Fibroblast of the aortic adventitia (primary cell): ENCODE measurements at places on chromosomes 5 and 9. TPM values are rescaled to one million over a fixed set of nuclear protein-coding genes. Genes with fewer than 3 reads are reported as not detected.

DNA sequence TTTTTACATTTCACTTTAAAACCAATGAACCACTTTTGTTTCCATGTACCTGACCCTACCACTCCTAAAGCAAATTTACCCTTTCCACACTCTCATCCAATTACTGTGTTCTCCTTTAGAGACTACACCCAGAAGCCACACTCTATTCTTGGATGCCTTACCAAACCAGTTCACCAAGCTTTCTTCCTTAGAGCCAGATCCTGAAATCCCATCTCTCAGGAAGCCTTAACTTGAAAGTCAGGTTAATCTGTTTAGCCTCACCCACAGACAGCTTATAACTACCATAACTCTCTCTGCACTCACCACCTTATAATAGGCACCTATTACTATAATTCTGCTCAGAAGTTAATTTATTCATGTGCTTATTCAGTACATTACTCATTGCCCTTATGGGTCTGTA lies 4.3 kb downstream of the CSNK1A1 start:
- no peak for DNase-seq

The CCNO gene
- total RNA-seq: 0.18 TPM in 1 of 2 replicates, not detected in the other

- no peak for DNase-seq
Observed at GRCh38 chr5:156121234-156121633, 205.7 kb upstream of the SGCD start.

DNA sequence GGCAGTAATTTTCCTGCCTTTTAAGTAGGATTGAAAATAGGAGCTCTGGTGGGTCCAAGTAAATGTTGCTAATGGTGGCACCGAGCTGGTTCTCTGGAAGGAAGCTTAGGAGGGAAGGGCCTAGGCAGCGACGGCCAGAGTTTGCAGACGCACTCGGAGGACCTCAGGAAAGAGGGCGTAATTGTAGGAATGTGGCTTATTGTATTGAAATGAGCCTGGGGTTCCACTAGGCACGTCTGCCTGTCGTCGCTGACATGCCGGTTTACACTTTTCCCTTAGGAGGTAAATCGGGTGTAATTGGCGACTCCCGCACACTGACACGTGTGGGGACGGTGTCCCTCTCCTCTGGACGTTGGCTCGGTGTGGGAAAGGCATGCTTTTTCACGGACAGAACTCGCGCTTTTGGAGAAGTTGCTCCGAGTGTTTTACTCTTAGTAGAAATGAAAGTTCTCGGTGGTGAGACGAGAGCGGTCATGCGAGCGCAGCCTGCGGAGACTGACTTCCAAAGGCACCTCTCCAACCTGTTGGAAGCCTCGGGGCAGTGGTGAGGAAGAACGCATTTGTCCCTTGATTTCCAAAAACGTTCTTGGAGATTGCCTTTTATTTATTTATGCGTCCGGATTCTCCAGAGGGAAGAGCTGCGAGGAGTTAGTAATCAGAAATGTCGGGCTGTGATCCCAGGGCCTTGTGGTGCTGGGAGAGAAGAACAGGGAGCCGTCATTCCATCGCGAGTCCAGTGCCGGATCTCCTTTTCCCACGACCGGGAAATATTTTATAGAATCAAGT lies 1.3 kb downstream of the NR4A3 start:
- peak; percentile 63 for DNase-seq

DNA sequence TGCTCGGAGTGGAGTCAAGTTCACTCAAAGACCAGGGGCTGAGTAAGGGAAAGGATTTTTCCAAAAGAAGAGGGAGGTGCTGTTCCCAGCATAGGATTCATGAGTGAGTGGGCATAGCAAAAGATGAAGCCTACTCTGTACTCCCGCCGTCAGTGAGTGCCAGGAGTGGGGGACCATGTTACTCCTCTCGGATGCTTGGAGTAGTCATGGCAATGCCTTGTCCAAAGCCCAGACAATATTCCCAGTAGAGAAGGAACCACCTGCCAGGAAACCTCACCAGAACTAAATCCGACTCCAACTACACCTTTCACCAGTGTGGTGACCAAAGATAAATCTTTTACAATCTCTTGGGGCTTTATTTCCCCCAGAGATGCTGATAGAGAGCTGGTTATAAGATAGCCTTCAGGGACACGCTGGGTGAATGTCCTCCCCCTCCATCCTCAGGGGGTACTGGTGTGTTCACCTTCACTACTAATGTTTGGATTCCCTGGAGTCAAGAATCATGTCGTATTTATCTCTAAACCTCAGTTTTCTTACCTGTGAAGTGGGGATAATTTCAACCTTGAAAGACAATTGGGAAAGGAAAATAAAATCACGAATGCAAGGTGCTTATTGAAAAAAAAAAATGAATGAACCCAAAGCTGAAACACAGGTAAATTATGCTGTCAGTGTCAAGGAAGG lies 165.2 kb downstream of the NSG2 start:
- no peak for DNase-seq

The EDIL3 gene
- 48.1 and 248 TPM in 2 replicates for total RNA-seq

DNA sequence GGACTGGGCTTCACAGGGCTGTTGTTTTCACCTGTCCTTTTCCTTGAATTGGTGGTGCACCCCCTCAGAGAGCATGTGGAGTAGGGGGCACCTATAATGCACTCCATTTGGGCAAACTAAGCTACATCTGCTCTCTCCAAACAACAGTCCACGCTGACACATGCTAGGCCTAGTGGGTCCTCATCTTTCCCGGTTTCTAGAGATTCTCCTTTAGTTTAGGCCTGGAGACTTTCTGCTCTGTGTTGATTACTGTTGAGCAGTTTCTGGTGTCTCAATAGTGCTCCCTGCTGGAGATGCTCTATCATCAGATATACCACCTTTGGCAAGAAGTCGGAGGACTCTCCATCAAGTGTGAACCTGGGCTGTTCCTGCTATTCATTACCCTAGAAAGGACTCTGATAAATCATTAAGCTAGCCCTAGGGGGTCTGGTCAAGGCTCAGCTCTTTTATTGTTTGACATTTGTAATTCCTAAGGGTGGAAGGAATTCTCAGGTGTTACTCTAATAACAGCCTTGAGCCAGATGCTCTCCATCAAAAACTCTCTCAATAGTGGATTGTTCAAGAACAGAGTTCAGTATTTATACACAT lies 64.0 kb upstream of the FYB1 start:
- peak; percentile 84 for DNase-seq

GRCh38 chr9:123216251-123216797 lies 52.1 kb downstream of the STRBP start:
- no peak for DNase-seq

DNA sequence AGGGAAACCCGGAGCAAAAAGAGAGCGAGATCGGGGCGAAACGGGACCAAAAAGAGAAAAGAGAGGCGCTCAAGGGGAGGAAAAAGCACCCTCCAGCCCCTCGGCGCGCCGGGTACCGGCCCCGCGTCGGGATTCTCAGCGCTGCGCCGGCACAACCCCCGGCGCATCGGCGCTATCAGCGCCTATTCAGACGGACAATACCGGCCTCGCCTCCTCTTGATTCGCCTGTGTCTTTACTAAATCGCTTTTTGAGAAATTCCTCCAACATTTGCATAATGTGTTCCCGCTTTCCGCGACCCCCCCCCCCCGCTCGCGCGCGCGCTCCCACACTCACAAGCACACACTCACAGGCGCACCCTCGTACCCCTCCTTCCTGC lies 578 bp downstream of the LHX6 start:
- DNase-seq: no peak

DNA sequence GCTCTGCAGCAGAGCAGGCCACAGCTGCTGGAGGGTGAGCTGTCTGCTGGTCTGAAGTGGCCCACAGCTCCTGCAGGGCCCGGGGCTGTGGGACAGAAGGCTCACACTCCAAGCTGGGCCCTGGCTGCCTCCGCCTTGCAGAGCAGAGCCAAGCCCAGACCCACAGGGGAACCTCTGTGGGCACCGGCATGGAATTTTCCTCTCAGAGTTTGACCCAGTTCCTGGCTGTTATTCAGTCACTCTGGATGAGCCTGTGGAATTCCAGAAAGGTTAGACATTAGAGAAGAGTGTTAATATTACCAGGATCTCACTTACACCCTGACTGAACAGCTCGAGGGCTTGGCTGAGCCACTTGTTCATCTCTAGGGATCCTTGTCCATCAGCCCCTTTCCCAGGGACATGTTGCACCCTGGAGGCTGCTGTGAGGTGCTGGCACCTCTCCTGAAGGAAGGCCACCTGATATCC lies 17.5 kb downstream of the IL9 start:
- DNase-seq: no peak

DNA sequence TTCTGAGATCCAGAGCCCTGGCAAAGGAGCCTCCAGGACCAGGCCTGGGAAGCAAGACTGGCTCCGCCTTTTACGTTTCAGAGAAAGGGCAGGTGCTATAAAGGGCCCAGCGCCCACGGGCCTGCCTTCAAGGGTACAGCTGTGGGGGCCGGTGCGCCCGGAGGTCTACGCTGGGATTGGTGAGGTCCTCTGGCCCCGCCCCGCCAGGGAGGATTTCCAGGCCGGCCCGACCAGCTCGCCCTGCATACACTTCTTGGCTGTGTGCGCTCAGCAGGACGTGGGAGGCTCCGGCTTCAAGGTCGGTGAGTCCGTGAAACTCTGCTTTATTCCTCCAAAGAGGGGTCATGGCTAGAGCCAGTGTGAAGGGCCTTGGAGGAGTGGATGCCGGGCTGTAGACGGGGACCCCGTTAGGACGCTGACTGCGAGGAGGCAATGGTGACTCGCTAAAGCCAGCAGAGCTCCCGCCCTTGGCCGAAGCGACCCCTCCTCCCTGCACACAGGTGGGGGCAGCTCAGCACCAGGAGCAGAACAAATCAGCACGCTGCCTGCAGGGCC lies at the start of gene CKMT2:
Gene CKMT2, plus strand, starts transcription at position 243 of the 555 bp plus-strand sequence. CDS start 17,811 bp downstream, outside the sequence.
- peak; percentile 24 for DNase-seq

- peak; percentile 73 for DNase-seq
Observed at GRCh38 chr5:127564002-127564769, 46.7 kb downstream of the PRRC1 start.

GRCh38 chr5:21221616-21222015 lies 1233.6 kb upstream of the CDH18 start:
- DNase-seq: no peak

The ANKRA2 gene
- 10.5 and 15.3 TPM in 2 replicates for total RNA-seq

- DNase-seq: peak; percentile 47
Observed at GRCh38 chr5:135242021-135242865, 156.8 kb downstream of the MACROH2A1 start.

The SPRY4 gene
- 1.3 and 13.9 TPM in 2 replicates for total RNA-seq

DNA sequence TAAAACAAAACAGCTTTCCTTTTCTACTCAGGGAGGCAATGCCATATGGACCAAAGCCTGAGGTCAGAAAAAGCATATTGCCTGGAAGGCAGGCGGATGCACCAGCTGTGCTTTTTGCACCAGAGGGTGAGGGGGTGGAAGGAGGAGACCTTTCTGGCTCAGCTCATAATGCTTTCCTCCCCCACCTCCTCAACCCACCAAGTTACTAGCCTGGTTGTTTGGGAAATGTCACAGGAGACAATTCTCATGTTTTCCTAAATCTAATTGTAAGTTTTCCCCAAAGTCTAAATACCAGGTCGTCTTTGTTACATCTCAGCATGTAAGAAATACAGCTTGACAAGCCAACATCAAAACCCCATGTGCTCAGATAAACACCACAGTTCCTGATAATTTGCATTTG lies 72.6 kb upstream of the DMRTA1 start:
- no peak for DNase-seq

DNA sequence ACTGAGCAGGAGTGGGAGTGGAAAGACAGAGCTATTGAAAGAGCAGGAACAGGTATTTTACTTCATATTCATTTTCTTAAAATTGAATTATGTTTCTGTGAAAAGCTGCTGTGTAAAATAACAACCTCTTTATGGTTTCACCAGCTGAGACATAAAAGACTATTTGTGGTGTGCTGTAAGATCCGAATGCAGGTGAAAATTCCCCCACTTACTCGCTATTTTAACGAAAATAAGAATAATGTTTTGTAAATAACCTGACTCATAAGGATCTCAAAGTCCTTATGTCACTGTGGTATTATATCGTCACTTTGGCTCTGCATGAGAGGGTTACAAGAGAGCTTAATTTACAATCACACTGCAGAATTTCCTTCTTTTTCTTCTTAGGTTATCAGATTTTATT lies 65.3 kb upstream of the NFIB start:
- DNase-seq: no peak

- peak; percentile 80 for DNase-seq
Observed at GRCh38 chr5:141934099-141934844, 10.6 kb downstream of the DELE1 start.

DNA sequence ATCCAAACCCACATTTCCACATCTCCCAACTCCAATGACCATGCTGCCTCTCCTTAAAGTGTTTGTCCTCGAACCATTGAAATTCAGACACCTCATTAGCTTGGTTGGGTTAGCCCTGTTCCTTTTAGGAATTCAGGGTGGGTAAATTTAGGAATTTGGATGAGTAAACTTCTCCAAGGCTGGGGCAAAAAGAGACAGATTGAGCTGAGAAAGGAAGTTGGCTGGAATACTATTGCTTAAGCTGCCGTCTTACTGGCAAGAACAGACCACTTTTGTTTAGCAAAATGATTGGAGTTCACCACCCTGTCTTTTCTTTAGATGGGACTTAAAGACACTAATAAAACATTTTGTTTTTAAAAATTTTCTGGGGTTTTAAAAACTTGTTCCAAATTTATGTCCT lies 143.6 kb upstream of the GDNF start:
- DNase-seq: no peak

The AIF1L gene
- total RNA-seq: 0.25 and 0.45 TPM in 2 replicates

The OR13C8 gene
- not detected in 2 replicates for total RNA-seq

GRCh38 chr5:156340893-156341292 lies 13.9 kb downstream of the SGCD start:
- DNase-seq: no peak

- DNase-seq: peak; percentile 43
Observed at GRCh38 chr5:179393078-179393477, 47.8 kb upstream of the ADAMTS2 start.

The PDZD2 gene
- under 0.01 and 2.5 TPM in 2 replicates for total RNA-seq

The FAM169A gene
- total RNA-seq: under 0.01 and 0.16 TPM in 2 replicates

- DNase-seq: no peak
Observed at GRCh38 chr9:80208696-80209095, 636.9 kb downstream of the TLE4 start.

GRCh38 chr9:16602494-16602893 lies 268.0 kb downstream of the BNC2 start:
- no peak for DNase-seq
